ENCODE measurements at places on chromosomes 2 and 18.
A peak's percentile ranks its signal among the peaks of the same experiment; 100 is the strongest.

DNA sequence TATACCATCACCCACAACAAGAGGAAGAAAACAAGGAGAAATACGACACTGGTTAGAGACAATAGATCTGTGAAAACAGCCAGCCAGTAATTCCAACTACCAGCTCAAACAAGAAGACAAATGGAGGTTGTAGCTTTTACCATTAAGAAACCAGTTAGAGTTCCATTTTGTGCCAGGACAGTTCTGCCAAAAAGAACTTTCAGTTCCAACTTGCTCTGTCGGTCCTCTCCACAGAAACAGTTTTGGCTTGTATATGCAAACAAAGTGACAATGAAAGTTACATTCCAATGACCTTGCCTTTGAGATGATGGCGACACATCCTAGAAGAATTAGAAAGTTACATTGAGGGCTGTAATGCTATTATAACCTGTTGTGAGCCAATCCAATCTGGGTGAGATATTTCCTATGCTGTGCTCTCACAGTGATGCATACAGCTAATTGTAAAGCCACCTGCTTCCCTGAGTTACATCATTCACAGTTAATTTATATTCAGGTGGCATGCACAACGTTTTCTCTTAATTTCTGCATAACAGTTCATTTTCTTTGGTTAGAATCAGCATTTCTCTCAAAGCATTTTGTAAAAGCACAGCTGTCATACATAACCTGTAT, 1378.4 kb upstream of the PIK3C3 start:
- DNase-seq, result no peak

DNA sequence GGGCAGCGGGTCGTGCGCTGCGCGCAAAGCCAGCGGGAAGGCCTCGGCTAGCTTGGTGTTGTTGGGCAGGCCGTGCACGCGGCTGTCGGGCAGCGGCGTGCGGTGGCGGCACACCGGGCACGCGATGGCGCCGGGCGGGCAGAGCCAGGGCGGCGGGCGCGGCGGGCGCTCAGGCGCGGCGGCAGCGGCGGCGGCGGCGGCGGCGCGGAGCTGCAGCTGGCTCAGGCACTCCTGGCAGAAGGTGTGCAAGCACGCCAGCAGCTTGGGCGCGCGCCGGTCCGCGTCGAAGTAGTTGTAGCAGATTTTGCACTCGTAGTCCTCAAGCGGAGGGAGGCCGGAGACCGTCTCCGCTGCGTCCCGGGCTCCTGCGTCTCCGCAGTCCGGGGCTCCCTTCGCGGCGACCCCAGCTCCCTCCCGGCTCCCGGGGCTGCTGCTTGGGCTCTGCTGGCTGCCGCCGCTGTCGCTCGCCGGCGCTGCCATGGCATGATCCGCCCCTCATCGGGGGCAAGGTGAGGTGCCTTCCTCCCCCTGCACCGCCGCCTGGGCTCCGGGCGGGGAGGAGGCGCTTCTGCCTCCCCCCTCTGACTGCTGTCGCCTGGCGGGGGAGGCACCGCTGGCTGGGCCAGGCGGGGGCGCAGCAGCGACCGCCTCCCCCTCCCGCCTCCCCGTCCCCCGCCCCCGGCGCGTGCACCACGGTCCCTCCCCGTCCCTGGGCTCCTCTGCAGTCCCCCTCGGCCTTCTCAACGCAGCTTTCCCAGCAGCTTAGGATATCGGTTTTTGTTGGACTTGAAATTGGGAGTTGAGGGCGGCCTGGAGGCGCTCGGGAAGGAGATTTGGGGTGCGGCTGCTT, 21.0 kb upstream of the PAX3 start:
- DNase-seq, result no peak

DNA sequence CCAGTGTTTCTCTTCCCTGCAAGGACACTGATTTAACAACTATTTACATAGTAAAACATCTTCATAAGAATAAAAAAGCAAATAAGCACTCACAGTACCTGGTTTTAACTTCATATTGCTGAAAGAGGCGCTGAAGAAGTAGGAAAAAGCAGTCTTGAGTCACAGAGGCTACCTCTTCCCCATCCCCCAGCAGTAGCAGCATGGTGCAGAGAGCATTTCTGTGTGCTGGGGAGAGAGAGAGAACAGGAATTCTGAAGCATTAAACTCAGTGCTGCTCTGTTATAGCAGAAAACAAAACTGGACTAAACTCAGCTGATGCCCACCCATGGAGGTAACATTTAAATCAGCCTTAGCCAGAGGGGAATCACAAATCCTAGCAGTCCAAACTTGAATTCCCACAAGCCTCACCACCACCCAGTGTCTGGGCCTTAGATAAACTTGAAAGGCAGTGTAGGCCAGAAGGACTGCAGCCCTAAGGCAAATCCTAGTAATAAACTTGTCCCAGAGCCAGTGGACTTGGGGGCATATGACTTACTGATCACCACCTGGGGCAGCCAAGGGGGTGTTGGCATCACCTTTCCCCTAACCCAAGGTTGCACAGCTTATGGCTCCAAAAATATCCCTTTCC, 321.8 kb upstream of the CWC22 start:
- no peak for DNase-seq

DNA sequence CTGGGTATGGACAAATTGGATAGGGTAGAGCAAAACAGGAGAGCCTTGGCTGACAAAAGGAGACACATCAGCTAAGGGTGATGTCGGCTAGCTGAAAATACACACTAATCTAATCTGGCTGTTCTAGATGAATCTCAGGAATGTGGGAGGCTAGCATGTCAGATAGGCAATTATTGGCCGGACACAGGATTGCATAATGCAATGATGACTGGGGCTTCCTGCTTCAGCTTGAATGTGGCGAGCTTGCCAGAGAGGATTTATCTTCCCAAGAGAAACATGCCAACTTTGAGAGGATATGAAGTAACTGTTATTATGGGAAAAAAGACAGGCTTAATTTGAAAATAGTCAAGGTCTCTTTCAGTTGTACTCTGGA, 102.4 kb downstream of the TRIB2 start:
- no peak for DNase-seq

DNA sequence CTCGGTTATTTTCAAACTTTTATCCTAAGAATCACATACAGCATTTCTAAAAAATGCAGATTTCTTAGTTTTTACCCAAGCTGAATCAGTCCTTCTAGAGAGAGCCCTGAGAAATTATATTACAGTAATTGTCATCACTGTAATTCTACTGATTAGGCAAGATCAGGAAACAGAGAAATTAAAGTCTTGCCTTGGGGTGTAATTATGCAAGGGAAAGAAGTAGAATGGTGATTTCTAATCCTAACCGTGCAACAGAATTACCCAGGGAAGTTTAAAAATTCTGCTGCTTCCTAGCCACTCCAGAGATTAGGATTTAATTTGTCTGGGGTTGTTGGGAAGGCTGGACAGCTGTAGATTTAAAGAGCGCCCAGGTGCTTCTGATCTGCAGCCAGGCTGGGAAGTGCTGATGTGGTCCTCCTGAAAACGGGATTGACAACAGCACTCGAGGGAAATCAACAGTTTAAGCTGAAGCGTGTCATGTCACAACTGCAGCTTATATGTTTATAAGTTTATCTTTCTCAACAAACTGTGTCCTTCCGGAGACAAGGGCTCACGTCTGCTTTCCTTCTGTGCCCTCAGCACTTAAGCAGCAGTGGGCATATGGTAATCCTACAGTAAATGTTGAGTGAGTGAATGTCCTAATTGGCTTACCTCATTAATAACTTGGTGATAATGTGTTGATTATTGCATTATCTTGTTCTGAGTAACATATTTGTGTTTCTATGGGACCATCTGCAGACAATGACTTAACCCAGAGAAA, 671.9 kb upstream of the SOX11 start:
- DNase-seq, result no peak

DNA sequence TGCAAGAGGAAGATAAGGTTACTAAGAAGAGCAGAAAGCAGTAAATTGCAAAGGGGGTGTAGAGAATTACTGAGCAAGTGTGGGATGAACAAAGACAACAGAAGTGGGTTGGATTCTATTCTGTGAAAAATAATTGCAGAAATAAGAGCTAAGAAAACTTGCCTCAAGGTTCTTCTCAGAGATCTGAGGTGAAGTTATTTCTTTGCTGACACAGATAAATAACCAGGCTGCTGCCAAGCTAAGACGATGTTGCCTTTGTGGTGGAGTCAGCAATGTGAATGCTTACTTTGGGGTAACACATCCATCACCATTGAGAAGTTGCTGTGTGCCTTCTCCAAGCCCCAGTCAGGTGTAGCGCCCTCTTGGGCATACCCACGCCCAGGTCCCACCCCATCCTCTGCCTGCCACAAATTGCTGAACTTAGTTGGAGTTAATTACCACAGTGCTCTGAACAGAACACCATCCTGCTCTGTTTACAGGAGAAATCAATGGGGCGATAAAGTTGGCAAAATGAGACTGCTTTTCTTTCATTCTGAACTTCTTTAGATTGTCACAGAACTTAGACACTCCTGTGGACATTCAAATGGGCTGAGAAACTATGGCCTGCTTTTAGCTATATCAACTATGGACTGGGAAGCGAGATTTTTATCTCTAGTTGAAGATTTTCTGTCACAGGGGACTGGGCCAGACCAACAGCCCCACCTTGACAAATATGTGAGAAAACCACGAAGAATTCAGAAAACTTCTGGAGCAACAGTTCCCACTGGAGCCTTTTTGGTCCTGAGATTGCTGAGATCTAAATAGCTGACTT, 283.6 kb downstream of the TMX3 start:
- DNase-seq, result no peak

GRCh38 chr2:98769114-98769476, 38.2 kb upstream of the MGAT4A start:
- no peak for DNase-seq

GRCh38 chr2:222298311-222299150, at the start of gene PAX3:
Gene PAX3, minus strand, starts transcription at chr2:222298998. Its CDS starts 383 bp downstream, at chr2:222298615.
- no peak for DNase-seq

GRCh38 chr2:120820263-120820952, 84.7 kb downstream of the GLI2 start:
- DNase-seq, result no peak

DNA sequence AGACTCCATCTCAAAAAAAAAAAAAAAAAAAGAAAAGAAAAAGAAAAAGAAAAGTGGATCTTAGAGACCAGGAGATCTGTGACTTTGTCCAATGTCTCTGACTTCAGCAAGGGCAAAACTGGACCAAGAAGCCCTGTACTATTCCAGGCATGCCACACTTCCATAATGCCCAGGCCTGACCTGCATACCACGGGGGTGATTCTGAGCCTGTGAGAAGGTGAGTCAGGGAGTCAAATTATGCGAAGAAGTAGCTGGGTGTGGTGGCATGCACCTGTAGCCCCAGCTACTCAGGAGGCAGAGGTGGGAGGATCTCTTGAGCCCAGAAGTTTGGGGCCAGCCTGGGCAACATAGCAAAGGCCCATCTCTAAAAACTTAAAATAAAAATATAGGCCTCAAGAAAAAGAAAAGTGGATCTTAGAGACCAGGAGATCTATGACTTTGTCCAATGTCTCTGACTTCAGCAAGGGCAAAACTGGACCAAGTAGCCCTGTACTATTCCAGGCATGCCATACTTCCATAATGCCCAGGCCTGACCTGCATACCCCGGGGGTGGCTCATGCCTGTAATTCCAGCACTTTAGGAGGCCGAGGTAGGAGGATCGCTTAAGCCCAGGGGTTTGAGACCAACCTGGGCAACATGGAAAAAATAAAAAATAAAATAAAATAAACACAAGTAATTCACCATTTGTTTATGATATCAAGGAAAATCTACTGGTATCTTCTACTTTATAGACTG, 12.2 kb upstream of the PUM2 start:
- DNase-seq, result no peak

DNA sequence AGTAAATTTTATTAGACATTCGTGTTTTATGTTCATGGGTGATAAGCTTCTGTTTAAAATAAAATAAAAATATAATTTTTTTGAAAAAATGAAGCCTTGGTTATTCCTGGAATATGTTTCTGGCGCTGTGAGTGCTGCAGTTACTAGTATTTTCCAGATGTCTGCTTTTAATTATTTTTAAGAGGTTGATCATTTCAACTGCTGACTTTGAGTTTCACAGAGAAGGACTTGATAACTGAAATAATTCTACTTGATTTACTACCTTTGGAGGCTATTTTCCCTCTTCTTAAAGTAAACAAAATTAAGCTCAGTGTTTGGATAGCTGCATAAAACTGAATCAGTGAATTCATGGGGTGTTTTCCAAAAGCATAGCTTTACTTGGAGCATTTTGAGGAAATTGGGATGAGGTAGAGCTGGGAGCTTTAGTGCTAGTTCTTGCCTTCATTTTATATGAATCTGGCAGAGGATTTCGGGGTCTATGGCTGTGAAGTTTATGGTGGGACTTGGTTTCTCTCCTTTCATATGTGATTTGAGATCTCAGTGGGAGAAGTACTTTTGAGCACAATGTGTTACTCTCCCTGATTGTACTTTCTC, 666.5 kb downstream of the DCDC2C start:
- no peak for DNase-seq

GRCh38 chr2:196926562-196927375, at the start of gene PGAP1:
Gene PGAP1, minus strand, starts transcription at chr2:196926707. Its CDS starts 91 bp downstream, at chr2:196926616.
- DNase-seq, result peak; percentile 81

- DNase-seq, result no peak
Measured at GRCh38 chr2:200748779-200749178, 62.9 kb upstream of the BZW1 start.

GRCh38 chr2:5520463-5520972, 171.7 kb upstream of the SOX11 start:
- no peak for DNase-seq

DNA sequence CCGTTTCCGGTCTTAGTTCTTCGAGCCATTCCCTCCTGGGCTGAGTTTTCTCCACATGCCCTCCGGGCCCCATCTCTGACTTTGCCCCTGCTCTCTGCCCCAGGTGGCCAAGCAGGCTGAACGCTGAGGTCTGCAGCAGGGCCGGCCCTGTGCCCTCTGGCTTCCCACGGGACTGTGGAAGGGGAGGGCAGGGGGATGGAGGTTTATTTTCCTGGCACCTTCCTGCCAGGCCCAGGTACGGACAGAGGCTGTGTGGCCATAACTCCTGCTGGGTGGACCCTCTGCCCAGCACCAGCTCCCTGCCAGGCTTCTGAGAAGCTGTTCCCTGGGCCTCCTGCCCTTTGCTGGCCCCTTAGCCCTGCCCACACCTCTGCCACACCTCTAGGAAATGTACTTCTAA, 164.0 kb downstream of the TFCP2L1 start:
- no peak for DNase-seq

DNA sequence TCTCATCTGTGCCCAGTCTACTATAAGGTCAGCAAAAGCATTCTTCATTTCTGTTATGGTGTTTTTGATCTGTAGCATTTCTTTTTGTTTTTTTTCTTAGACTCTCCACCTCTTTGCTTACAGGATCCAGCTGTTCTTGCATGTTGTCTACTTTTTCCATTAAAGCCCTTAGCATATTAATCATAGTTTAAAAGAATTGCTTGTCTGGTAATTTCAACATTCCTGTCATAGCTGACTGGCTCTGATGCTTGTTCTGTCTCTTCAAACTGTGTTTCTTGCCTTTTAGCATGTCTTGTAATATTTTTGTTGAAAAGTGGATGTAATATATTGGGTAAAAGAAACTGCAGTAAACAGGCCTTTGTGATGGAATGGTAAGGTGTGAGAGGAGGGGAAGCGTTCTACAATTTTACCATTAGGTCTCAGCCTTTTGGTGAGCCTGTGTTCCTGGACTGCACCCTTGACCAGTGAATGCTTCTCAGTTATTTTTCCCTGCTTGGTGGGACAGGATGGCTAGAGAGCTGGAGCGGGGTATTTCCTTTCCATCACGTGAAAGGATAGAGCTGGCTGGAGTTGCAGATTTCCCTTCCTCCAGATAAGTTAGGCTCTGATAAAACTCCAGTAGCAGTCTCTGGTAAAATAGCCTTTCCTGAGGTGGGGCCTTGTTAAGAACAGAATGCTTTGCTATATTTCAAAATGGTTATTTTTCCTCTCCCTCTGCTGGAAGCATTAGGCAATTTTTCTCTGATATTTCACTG, 65.4 kb downstream of the PLA2R1 start:
- no peak for DNase-seq
